ENCODE measurements at places on chromosomes 1 and 21.
A peak's percentile ranks its signal among the peaks of the same experiment; 100 is the strongest.

DNA sequence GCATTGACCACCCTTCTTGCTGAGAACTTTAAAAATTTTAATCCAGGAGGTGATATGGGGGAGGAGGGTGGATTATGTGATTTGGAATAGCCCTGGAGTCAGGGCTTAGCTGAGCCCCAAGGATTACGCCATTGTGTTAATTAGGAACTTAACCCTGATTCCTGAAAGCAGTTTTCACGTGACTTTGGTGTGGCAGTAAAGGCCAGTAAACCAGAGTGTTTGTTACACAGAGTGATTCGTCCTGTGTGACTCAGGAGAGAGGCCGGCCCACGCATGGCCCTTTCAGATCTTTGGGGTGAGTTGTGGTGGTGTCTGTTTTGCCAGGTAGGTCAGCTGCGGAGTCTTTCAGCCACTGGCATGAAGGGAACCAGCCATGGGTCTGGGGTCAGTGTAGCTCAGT, 107.6 kb downstream of the NOS1AP start:
- no peak for DNase-seq

DNA sequence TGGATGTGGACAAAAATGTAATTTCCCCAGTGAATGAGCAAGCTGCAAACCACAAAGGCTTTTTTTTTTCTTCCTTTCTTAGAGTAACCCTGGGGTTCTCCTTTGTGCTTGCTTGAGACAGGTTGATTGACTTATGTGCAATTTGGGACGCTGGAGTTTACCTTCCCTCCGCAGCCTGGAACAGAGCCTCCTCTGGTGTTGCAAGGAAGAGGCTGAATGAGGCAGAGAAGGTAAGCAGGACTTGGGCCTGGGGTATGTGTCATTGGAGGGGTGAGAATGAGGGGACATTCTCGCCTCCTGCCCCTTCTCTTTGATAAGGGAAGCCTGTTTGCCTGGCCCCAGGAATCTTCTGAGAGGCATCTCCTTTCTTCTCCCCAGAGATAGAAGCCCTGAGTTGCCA, 49.8 kb downstream of the NFASC start:
- no peak for DNase-seq

GRCh38 chr1:97630948-97631347, 289.9 kb downstream of the DPYD start:
- DNase-seq: peak; percentile 2

DNA sequence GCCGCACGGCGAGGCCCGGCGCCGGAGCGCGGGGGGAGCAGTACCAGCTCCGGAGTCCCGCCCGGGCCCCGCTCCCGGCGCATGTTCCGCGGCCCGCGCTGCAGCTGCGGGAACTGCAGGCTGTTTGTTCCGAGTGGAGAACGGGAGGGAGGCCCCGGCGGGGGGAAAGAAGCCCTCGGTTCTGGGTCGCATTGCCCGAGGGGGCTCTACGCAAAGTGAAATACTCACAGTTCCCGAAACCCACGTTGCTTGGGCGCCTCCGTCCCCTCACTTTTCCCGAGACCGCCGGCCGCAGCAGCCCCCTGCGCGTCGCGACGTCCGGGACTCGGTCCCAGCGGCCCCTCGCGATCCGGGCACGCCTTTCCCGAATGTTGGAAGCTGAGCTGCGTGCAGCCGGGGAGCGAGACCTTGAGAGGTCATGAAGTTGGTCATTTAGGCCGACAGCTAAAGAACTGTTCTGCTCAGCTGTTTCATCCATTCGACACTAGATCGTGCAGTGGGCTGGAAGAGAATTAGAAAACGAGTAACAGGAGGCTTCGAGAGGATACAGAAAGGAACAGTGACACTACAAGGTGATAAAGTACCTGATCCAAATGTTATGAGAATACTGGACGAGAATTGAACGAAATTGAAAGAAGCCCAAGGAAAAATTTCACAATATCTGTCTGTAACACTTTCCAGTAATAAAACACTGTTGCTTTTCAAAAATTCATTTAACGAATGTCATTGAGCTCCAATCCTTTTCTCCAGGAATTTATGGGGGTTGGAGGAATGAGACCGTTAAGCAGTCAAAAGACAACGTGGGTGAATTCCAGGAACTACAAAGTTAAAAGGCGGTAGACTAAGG, 657 bp upstream of the LIN9 start:
- no peak for DNase-seq

GRCh38 chr1:30893776-30894507, 14.6 kb downstream of the SDC3 start:
- no peak for DNase-seq

- DNase-seq: no peak
These were observed 802.8 kb upstream of the CXADR start for GRCh38 chr21:16709866-16710550.

DNA sequence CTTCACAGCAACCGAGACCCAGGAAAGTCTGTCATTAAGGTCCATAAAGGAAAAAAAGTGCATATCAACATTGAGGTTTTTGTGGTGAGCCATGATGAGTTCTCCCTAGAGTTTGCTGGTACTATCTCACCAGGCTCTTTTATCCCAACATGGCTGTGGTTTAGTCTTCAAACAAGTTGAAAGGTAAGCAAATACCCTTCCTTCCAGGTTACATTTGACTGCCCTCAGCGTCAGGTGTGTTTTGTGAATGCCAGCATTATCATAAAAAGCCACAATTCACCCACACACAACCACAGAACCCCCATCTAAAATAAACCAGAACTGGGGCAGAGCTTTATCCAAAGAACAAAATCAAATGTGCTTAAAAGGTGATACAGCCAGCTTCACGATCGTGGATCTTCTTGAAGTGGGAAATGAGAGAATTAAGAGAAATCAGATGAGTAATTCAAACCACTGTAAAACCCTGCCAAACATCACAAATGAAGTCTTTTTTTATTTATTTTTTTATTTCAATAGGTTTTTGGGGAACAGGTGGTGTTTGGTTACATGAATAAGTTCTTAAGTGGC, 64.7 kb downstream of the SETD4 start:
- DNase-seq: peak; percentile 12

- no peak for DNase-seq
These were observed 153.9 kb upstream of the GREM2 start for GRCh38 chr1:240765732-240766363.

DNA sequence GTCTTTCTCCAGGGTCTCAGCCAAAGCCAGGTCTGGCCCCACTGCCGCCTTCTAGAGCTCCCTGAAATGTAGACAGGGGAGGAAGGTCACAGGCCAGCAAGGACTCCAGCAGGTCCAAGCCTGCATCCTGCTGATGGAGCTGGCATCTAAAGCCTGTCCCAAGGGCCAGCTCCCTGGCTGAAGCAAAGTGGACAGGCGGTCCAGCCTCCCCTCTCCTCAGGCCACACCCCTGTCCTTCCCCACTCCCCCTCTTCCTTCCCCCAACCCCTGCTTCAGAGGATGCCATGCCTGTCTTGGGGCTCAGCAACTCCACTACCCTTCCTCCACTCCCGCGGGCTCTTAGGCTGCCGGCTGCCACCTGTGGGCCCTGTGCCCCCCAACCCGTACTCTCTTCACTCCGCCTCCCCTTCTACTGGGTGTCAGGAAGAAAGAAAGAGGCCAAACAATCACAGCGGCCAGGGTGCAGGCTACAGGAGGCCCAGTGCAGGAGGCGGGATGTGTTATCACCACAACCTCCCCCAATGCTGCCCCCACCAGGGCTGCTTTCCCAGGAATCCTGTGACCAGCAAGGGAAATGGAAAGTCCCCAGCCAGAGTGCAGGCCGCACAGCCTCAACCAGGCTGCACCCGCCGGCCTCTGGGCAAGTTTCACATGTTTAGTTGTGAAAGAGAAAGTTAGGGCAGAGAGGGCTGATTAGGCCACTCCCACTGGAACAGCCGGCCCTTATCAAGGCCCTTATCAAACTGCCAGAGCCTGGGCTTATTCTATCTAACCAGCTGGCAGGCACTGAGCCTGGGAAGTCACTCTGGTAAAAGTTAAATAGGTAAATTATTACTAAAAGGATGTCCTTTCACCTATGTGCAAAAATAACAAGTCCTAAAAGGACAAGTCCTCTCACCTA, 34.1 kb downstream of the ACOT7 start:
- peak; percentile 66 for DNase-seq

GRCh38 chr21:36976882-36977651, 10.6 kb upstream of the HLCS start:
- peak; percentile 54 for DNase-seq

DNA sequence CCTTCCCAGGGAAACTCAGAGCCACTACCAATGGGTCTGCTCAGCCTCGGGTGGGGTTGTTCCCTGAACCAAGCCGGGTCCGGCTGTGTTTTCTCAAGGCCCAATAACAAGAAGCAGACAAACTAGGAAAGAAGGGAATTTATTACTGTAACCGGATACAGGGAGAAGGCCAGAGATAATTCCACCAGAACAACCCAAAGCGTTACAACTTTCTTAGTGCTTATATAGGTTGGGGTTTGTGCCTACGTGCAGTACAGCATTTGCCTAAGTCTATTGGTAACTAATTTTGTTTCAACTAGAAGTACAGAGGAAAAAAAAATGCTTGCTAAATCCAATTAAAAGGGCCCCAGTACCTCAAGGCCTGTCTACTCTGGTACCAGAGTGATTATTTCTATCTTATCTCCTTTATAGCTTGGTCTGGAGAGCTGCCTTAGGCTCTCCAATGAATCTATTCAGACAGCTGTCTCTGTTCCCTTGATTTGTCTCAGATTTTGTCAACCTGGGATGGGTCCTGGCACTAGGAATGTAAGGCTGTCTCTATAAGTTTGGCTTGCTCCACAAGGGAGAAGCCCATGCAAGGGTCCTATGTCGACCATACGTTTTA, 57.3 kb upstream of the CCDC190 start:
- DNase-seq: no peak

DNA sequence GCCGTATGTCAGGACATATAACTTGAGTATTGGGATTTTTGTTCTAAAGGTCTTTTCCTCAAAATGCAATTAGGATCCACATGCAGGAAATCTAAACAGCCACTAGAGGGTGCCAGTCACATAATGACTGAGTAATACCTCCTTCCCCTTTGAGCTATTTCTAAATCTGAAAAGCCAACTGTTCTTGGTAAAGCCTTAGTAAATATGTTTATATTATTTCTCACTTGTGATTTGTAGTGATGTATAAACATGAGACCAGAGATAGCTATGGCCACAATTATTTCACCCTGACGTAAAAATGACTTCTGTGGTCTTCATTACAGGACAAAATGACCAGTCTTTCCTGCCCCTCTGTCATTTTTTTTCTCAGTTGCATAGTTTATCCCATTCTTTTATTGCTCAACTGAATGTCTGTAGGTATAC, 41.0 kb upstream of the DR1 start:
- peak; percentile 46 for DNase-seq

DNA sequence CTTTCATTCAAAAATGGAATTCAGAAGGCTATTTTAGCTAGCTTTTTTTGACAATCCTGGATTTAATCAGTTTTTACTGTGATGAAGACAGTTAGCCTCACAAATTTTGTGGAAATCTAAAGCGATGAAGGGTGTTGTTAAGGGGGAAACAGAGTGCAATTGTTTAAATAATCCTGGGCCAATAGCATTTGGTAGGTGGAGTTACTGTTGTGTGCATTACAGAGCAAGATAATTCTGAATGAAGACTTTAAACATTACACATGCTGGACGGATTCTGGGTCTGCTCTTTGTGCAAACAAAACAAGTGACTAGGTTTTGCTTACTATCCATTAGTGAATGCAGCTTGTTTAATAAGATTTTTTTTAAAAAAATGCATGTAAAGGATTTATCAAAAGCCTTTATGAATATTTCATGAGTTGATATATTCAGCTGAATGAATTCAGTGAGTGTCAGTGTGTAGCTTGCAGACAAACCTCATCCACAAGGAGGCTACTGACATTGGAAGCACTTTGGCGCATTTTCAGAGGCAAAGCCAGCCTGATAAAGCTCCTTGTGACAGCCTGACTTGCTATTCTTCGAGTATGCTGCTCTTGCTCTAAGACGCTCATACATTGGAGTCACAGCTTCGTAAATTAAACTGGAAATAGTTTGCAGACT, 199.6 kb downstream of the PDE4B start:
- no peak for DNase-seq

GRCh38 chr1:20636785-20637347, 3.6 kb downstream of the PINK1 start:
- DNase-seq: no peak

GRCh38 chr1:6507461-6507911, 16.0 kb upstream of the PLEKHG5 start:
- no peak for DNase-seq

DNA sequence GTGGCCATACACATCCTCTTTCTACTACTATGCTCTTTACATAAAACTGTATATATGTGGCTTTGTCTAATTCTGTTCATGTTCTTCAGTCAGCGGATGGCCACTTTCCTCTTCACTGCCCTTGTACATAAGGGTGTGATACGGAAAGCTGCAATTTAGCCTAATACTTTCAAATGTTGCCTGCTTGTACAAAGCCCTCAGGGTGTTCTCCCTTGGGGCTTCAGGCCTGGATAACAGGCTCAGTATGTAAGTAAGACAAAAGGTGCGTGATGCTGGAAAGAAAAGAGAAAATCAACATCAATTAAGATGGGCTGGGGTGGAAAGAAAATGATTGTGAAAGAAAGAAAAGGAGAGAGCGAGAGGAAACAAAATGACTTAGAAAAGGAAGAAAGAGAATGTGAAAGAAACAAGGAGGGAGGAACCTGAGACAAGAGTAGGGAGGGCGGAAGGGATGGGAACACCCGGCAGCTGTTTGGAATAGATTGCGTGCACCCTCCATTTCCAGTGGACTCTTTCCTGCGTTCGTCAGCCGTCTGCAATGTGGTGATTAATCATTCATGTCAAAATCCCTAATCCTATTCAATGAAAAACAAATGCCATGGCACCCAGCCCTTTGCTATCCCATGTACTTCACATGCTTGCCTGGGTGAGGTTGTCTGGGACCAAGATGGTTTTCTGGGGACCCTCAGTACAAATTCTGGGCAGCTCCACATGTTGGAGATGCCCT, 553.6 kb downstream of the NUF2 start:
- no peak for DNase-seq

- no peak for DNase-seq
These were observed 15.2 kb upstream of the NBPF1 start for GRCh38 chr1:16628361-16629111.

DNA sequence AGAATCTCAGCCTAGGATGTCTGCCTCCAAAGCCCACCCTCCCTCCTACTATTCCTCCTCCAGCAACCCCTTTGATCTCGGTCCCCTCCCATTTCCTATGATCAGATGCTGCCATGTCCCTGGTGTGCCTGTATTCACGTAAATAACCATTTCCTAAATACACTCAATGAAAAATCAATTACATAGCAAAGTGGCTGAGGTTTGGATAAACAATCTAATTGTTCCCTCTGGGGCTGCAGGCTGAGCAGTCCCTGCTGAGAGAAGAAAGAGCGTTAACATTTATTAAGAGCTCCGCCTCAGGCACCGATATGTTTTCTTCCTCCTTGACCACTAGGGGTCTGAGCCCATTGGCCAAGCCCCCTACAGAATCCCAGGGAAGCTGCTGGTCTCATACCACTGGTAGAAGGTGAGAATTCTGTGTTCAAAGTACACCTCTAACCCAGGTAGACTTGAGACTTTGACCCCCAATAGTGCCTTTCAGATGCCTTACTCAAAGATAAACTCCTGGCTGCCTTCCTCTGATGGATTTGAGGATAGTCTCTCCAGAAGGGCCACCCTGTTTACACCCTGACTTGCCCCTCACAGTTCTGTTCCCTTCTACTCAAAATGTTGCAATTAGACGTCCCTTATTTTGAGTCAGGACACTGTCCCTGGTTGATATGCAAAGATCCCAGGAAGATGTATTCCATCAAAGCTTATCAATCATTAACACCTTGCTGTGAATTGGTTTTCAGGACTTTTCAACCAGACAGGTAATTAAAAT, 33.9 kb upstream of the CAMK1G start:
- no peak for DNase-seq

GRCh38 chr1:75412616-75413015, 198.3 kb downstream of the SLC44A5 start:
- DNase-seq: no peak

All from stimulated activated CD4-positive, alpha-beta T cell treated with anti-CD3 and anti-CD28 coated beads, Interleukin-15, amount 100 ng/mL, for 24 hours (primary cell).